KG1 (cell line): ENCODE measurements at places on chromosomes 3 and 15.

DNA sequence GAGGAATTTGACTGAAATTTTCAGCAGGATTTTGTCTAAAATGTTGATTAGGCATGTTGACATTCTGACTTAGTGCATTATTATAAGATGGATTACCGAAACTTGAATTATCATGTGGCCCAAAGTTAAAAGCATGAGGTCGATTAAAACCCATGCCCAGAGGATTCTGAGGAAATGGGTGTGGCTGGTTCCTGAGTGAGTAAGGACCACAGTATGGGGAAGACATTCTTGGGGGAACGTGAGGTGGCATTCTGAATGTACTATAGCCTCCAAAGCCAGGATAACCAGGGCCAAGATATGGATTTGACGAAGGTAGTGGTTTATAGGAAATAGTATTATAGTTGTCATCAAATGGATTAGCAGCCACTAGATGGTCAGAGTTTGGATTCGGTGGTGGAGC is 38.7 kb upstream of the DNAAF4 start:
- DNase-seq: no peak

GRCh38 chr15:80484333-80484864 is 80.2 kb downstream of the ARNT2 start:
- no peak for DNase-seq

- no peak for DNase-seq
Measured at GRCh38 chr3:117611211-117611610, 901.6 kb downstream of the TUSC7 start.

DNA sequence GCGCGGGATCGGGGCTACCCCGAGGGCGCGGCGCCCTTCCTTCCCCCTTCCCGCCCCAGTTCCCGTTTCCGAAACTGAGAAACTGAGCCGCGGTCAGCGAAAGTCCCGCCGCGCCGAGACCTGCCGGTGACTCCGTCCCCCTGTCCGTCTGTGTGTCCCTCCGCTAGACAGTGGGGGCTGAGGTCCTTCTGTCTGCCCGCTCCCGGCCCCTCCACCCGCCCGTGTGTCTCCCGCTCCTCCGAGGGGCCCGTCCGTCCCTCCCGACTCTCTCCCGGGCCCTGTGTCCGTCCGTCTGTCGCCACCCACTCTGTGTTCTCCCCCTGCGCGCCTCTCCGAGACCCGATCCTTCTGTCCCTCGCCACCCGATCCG is 426 bp downstream of the PRKCD start:
- no peak for DNase-seq

DNA sequence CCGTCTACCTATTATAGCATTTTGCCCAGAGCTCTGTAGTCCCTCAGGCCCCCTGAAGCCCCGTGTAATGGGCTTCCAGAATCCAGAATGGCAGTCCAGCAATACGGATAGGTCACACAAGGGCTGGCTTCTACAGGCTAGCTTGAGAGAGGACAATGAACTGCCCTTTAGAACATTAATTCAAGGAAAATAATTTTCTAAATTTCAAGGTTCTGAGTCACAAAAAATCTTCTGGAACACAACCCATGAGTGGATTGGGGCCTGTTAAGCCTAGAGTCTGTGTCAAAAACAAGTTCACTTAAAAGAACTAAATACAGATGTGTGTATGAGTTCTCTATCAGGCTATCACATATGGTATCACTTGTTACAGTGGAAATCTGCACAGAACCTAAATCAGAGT is 28.8 kb downstream of the DCP1A start:
- no peak for DNase-seq

GRCh38 chr3:170632780-170633179 is 46.9 kb upstream of the SLC7A14 start:
- no peak for DNase-seq

- no peak for DNase-seq
Measured at GRCh38 chr15:60204131-60204885, 193.5 kb downstream of the ANXA2 start.

DNA sequence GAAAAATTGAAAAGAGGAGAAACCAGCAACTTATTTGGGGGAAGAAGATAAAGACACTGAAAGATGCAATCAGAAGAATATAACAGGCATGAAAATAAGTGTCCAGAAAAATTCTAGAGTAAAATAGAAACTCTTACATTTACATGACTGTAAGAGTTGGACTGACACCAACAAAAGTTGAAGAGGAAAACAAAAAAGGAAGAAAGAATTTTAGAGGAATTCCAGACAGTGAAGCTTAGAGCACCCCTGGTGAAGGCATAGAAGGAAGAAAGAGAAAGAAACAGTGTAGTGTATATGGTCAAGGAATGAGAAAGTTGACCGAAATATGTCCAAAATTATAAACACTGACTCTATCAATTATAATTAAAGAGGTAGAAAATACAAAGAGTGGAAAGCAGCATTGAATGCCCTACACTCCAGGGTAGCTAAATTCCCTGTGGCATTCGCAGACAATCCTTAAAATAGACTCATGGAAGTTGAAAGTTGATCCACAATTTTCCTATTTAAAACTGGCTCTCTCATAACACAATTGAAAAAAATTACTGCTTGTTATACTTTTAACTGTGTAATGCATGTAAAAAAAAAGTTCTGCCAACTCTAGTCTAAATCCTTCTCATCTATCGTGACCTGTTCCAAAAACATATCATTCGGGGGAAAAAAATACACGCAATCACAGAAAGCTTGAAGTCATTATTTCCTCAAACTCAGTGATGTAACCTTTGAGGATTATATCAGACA is 102.6 kb upstream of the ABI3BP start:
- DNase-seq: no peak

DNA sequence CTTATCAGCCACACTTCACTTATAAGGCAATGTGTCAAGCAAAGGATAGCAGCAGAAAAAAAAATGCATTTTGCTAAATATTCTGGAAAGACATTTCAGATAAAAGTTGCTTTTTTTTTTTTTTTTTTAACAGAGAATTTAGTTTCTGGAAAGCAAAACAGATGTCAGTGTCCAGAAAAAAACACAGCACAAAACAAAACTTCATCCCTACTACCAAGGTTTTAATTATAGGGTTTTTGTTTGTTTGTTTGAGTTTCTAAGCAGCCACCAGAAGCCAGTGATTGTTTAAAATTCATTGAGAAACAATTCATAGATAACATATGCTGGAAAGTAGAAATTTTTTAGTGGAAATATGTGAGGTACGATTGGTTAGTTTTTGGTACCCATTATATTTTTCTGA is 1202.7 kb downstream of the OTOL1 start:
- no peak for DNase-seq

GRCh38 chr15:20345401-20345958 is 196.1 kb downstream of the GOLGA6L6 start:
- DNase-seq: no peak

DNA sequence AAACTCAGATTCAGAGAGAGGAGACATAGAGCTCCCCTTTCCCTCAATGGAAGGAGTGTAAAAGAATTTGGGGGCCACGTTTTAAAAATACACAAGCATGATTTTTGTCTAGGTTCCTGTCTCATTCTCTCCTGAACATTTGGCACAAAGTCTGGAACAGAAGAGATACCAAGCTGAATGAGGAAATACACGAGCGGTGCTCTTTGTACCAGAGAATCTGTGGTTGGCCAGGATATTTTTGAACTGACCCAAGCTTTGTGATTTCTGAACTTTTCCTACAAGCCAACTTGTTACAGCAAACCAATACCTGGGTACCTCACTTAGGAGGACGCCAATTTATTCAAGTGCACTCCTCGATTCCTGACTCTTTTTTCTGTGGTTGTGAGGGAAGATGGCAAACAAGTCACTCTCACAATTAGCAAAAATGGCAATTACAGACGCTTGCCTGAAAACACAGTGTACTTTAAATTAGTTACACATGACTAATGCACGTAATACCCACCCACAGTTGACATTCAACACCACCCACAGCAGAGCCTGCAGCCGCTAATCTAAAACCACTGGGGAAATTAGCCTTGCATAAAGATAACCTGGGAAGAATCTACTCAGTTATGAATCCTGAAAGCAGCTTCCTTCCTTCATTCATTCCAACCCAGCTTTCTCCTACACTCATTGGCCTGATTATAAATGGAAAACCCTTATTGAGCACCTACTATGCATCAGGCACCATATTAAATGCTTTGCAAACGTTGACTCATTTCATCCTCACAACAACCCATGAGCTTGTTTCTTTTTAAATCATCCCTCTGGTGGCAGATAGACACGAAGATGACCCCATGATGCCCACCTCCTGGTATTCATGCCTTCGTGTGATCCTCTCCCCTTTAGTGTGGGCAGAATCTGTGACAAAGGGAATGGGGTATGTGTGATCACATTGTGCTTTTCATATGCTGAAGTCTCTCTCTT is 293.5 kb downstream of the KBTBD8 start:
- DNase-seq: no peak

- DNase-seq: peak; percentile 51
Measured at GRCh38 chr15:101167411-101167752, 84.5 kb downstream of the CHSY1 start.

DNA sequence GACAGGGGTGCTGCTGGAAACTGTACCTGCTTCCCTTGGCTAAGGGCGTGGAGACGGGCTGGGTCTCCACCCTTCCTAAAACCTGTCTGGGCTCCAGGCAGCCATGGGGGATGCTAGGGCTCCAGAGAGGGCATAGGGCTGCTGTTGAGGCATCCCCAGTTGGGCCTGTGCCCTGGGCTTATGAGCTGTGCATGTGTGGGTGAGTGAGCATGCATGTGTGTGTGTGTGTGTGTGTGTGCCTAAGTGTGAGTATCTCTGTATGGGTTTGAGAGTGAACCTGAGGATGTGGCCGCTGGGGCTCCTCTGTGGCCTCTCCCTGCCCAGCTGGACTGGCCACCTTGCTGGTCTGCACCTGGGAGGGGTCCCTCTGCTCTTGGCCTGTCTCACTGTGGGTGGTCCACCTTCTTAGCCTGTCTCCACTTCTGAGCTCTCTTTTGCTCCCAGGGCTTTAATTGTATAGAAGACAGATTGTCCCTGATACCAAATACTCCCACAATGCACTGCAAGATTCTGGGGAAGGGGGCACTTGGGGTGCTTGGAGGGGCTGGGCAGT is 11.9 kb upstream of the TMEM115 start:
- no peak for DNase-seq

GRCh38 chr15:80890341-80891005 is 99.1 kb downstream of the MESD start:
- no peak for DNase-seq

DNA sequence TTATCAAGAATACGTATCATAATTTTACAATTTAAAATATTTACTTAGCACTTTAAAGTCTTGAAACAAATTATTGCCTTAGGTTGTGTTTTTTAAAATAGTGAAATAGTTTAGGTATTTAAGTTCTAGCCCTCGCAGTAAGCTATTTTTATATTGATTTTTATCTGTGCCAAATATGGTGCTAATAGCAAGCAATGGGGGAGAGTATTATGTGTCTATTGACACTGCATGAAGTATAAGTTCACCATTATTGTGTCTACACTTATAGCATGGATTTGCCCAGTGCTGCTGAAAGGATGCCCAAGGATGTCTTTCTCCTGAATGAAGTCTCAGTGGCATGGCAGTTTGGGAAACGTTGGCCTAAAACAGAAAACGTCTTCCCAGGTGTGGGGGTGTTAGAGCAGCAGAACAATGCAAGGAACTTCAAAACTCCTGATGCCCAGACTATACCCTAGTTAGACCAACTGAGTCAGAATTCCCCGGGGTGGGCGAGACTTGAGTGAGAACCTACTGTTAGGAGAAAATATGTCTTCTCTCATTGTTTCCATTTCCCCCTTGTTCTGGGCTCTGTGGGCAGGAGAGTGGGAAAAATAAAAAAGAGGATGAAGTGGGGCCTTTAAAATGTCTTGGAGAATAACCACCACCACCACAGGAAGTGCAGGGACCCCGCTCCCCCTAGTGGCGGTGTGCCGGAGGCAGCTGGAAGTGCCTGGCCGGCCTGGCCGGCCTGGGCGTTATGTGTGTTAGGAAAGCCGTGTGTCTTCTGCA is 104.2 kb upstream of the SLC7A14 start:
- no peak for DNase-seq

DNA sequence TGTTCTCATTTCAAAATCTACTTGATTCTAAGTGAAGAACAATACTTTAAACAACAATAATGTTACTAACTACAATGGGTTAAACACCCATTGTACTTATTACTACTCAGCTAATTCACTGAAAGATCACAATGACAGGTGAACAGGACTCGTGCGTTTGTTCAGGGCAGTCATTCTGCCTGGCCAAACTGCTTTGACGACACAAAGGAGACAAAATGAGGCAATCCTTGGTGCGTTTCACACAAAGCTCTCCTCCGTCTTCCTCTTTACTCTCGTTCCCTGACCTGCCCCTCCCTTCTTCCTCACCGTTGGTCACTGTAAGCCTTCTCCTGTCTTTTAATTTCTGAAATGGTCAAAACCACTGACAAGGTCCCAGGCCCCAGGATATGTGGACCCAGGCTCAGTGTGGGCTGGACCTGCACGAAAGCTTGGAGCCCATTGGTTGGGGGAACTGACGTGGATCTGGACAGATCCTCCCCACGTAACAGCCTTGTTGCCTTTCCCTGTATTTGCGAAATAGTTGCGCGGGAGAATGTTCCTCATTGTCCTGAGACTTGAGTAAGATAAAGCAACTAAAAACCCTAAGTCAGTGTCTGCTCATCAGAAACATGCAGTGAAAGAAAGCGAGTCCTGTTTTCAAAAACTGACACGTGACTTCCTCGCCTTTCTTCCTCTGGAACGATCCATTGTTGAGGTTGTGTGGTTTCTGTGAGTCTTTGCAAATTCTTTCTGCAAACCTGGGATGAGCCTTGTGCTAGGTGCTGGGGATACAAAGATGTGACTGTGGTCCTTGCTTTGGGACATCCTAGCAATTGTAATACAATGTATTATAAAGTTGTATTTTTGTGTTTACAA is 147.1 kb upstream of the RGMA start:
- DNase-seq: no peak

- no peak for DNase-seq
Measured at GRCh38 chr3:155727836-155728235, 17.0 kb downstream of the PLCH1 start.

DNA sequence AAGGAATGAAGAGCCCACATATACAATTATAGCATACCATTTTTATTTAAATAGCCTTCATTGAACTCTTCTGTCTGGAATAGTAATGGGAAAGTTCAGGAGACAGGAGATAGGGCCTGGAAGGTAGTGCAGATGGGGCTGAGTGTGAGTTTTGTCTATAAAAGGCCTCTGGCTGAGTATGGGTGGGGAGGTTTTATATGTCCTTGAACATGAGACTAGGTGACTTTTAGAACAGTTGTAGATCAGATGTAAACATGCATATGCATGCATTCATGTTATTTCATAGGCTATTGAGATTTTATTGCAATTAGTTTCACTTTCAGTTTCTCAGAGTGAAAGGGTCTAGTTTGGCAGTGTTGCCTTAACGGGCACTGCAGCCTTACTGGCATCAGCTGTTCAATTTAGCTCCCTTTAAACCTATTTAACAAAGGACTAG is 27.1 kb downstream of the CGGBP1 start:
- DNase-seq: peak; percentile 51

DNA sequence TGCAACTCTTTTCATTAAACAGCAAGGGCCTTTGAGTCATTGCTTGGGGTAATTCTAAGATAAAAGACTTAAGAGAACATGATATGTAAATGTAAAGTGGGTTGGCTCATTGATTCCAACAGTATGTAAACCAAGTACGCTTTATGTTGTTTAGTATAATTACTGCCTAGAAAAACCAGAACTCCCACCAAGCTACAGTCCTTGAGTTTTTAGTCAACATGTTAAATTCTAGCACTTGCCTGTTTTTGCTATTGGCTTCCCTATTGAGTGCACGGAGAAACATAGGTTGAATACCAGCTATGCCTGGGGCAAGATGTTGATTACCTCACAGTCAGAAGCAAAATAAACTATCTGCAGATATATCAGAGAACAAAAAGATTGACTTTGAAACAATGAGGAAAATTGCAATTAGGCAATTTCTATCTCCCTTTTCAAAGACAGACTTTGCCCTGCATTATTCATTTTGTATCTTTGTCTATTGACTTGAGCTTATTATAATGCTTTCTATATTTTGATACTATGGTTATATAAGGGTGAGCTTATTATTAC is 179.3 kb downstream of the ZPLD1 start:
- no peak for DNase-seq
